NCI-H526 treated with DMSO at 0.1 percent for 48 hours (cell line): ENCODE measurements at places on chromosomes 2 and 18.
A peak's percentile ranks its signal among the peaks of the same experiment; 100 is the strongest.

- no peak for DNase-seq
These were observed 95.7 kb downstream of the EFEMP1 start for GRCh38 chr2:55827855-55828254.

GRCh38 chr2:195313962-195314361 is 343.1 kb upstream of the SLC39A10 start:
- DNase-seq: no peak

- DNase-seq: no peak
These were observed 96.4 kb upstream of the ATL2 start for GRCh38 chr2:38473333-38474005.

DNA sequence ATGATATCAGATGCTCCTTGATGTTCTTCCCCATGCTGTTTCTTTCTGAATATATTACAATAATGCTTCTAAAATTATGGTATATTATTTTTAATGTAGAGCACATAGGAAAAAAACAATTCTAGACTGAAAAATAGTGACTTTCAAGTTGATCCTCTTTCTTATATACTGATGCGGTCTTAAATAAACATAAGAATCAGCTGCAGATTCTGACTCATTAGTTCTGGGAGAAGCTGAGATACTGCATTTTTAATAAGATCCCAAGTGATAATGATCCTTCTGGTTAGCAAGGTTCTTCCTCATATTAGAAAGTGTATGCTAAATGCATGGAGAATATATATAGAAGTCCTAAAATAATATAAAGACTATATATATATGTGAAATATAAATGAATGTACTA is 124.9 kb downstream of the XIRP2 start:
- DNase-seq: no peak

DNA sequence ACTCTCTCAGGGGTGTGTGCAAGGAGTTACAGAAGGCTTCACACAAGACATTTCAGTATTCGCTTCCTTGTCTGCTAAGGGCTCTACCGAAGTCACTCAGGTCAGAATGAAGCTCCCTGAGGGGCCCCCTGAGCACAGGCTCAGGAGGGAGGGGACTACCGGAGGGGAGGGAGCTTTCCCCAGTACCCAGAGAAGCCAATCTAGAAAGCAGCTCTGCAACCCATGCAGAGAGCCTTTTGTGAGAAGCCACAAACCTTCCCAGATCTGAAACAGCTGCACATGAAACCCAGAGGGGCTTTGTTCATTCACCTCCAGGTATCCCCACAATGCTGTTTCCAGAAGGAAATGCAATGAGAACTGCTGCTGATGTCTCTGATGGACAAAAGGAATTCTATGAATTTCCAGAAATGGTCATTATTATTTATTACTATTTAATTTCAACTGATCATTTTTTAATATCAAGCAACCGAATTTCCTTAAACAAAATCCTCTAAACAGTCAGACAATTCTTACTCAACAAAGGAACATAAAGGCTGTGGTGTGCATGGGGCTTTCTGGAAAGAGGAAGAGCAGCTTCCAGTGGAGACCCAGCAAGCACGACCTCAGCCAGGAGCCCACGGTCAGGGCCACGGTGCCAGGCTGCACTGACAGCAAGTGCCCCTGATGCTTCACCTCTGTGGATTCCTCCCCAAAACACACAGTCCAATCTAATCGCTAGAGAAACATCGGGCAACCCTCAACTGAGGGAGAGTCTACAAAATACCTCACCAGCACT is 42.0 kb downstream of the NDUFA10 start:
- no peak for DNase-seq

DNA sequence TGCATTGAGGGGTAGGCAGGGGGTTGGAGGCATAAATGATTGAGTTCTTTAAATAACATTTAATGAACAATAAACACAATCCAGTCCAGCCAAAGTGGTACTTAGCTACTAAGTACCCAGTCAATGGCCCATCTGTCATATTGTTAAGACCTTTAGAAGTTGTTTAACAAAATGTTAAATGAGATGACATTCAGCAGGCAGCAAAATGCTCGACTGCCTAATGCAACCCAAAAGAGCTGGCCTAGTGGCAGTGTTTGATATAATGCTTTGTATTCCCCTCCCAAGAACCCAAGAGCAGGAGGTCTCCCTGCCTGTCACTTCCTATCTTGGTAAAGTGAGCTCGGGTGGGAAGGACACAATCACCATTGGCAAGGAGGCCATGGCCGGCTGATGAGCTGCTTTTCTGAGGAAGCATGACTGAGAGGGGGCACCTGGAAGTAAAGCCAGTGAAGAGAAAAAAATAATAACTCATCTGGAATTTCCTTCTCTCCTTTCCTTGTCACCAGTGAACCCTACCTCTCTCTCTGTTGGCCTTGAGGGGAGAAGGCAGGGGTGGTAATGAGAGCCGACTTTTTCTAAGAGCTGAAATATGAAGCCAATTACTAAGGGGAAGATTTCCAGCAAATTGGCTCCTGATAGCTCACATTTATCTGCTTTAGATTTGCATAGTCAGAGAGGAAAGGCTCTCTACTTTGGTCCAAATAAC is 140.6 kb downstream of the C1D start:
- DNase-seq: no peak

GRCh38 chr2:159615367-159616285 is 722 bp downstream of the BAZ2B start:
- peak; percentile 89 for DNase-seq

DNA sequence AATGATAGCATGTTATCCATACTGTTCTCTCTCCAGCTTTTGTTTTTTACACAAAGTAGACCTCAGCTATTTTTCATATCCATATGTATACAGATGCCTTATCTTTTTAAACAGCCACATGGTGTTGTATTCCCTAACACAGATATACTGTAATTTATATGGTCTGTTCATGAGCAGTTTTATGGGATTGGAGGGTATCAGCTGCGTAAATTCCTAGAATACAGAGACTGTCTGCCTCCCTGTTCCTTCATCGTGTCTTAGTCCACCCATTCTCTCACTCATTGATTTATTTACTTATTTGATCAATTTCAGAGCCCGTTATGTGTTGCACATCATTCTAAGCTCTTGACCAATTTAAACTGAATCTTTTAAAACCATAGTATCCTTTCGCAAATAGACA is 80.6 kb downstream of the GATA6 start:
- DNase-seq: no peak

DNA sequence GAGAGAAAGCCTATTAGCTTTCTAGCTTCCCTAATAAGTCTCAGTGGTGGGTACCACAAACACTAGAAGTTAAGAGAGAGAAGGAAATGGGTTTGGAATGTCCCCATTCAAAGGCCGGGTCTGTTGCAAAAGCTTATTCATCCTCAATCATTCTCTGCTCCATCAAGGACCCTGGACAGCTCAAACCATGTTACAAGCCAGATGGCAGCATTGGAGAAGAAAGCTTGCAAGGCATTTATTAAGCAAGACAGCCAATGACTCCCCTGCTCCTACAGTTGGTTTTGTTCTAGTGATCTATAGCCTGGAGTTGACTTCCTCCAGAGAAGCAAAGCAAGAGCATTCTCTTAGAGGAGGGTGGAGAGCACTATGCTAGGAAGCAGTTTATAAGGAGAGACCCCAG is 86.9 kb upstream of the LMAN1 start:
- DNase-seq: no peak
